ENCODE measurements at places on chromosomes 11 and 22.

DNA sequence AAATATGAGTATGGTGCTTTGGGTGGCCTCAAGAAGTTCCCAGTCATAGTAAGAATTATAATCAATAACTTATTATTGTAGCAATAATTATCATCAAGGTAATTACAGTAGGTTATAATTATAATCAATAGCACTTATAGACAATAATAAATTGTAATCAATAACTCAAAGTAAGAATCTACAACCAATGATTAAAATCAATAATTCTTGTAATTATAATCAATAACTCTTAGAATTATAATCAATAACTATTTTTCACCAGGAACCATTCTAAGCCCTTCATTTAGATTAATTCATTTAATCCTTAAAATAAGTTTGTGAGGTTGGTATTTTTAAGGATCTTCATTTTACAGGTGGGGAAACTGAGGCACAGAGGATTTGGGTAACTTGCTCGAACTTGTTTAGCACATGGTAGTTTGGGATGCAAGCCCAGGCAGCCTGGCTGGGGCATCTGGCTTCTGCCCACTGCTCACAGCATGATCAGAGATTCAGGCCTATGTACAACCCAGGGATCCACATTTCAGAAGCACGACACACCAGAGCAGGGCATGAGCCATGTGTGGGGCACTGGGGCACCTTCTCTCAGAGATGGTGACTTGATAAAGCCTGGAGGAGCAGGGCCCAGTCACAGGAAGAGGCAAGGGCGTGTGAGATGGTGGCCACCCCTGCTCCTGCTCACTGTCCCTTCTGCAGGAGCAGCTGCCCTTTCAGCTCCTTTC, 46.6 kb downstream of the SLC1A2 start:
- no peak for DNase-seq

- DNase-seq = no peak
Observed at GRCh38 chr11:134289167-134289566, 13.0 kb downstream of the GLB1L3 start.

GRCh38 chr11:16779436-16779835, 41.0 kb downstream of the C11orf58 start:
- DNase-seq = no peak

DNA sequence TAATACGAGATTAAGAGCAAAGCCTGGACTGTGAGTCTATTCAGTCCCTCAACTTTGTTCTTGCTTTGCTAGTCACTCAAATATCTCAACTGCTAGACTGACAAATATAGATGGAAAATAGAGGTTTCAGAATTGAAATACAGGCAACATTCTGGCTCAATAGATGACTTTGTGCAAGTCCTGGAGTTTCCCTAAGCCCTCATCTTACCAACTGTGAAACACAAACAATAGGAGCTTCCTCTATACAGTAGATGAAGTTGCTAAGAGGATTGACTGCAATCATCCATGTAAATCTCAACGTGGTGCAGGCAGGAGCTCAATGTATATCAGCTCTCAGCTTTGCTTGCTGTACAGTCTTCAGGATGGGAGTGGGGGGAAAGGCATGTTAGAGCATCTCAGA, 6.2 kb upstream of the MPEG1 start:
- no peak for DNase-seq

- DNase-seq = no peak
Observed at GRCh38 chr11:18749681-18750319, 23.8 kb upstream of the IGSF22 start.

- no peak for DNase-seq
Observed at GRCh38 chr11:65625628-65626342, 10.2 kb downstream of the PCNX3 start.

- DNase-seq = no peak
Observed at GRCh38 chr11:65454311-65454695, 31.7 kb downstream of the NEAT1 start.

GRCh38 chr11:7307836-7308235, 56.1 kb downstream of the SYT9 start:
- DNase-seq = no peak

DNA sequence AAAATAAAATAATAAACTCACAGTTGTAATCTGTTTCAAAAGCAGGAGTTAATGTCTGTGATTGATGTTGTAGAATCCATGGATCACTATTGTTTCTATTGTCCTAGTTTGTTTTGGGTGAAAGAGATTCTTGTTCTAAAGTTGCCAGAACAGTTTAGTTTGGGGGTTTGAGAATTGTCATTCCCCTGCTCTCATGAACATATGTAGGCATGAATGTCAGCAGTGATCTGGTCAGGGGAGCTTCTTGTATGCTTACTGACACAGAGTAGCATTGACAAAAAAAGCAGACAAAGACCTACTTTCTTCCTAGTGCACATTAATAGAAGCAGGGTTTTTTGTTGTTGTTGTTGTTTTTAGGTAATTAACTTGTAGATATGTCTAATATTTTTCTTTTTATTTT, 38.6 kb downstream of the ARHGAP1 start:
- no peak for DNase-seq

DNA sequence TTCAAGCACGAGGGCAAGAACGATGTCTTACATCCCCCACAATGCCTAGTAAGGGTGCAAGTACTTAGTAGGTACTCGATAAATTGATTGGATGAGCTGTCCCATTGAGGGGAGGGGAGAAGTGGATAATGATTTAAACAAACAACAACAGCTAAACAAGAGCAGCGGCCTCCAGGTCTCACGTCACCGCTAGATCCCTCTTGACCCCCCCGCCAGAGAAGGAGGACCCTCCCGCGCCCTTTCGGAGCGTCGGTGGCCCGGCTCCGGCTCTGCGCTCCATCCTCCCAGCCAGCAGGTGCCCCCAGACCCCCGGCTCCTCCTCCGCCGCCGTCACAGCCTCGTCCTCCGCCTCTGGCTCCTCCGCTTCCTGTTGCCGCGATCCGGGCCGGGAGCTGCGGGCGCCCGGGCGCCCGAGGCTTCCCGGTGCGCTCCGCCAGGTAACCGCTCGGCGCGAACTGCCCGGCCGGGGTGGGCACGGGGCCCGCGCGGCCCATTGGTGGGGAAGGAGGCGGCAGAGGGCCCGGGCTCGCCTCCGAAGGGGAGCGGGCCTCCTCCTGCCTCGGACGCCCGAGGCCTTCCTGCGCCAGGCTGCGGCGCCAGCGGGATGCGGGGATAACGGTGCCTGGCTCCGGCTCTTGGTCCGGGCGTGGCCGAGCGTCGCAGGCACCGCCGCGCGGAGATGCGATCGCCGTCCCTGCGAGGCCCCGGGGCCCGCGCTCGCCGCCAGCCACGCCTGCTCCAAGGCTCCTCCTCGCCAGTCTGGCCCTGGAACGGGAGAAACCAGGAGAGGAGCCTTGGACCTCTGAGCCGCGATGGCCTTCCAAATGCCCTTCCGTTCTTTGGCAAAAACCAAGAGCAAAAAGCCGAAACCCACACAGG, at the start of gene TLCD5:
TSS of gene TLCD5 (plus strand) at position 368 of the 879 bp plus-strand sequence. CDS start 2,143 bp downstream, outside the sequence.
- no peak for DNase-seq

DNA sequence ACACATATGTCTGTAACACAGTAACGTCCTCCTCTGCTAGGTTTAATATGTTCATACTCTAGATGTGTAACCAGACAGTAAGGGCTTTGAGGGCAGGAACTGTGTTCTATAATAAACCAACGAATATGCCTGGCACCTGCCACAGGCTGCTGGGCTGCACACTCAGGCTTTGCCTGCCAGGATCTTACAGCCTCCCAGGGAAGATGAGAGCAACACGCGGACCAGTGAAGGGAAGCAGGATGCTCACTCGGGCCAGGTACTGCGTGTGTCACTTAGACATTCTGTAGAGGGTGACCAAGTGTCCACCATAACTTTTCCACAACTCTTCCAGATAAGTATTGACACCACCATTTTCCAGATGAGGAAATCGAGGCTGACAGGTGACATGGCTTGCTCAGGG, 21.7 kb upstream of the BAIAP2L2 start:
- DNase-seq = no peak

- DNase-seq = no peak
Observed at GRCh38 chr22:32660292-32660691, 141.2 kb upstream of the TIMP3 start.

DNA sequence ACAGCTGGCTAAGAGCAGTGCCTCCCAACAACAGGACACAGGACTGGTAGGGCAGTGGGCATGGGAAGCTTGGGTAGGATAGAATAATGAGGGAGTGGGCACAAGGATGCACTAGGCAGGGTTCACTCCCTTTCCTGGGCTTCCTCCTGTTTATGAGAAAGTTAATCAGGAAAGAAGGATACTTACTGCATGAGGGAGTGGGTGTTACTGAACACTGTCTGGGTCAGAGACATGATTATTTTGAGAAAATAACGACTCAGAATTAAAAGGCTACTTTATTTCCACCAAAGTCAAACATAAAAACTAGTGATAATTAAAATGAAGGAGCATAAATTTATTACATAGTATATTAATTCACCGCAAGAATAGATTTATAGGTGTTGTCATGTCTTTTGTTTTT, 35.8 kb downstream of the NCAM1 start:
- DNase-seq = no peak

GRCh38 chr11:87176044-87176443, 138.3 kb downstream of the TMEM135 start:
- no peak for DNase-seq

DNA sequence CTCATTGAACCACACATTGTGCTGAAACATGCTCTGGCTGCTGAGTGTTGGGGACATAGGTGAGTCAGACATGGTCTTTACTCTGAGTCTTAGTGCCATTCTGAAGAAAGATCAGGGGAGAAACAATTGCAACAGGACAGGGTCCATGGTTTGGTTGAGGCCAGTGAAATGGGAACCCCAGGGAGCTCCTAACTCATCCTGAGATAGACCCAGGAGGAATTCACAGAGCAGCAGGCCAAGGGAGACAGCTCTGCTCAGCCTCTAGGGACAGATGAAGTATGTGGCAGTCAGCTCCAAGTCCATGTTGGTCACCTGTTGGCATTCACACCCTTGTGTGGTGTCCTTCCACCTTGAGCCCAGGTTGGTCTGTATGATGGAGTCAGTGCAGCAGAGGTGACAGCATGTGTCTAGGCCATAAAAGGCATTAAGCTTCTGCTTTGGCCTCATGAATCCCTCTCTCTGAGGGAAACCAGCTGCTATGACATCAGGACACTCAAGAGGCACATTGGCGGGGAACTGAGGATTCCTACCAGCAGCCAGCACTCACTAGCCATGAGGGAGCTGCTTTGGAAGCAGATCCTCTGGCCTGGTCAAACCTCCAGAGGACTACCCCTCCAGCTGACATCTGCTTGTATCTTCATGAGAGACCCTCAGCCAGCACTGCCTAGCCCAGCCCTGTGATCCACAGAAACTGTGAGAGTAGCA, 50.3 kb upstream of the MYEOV start:
- no peak for DNase-seq

DNA sequence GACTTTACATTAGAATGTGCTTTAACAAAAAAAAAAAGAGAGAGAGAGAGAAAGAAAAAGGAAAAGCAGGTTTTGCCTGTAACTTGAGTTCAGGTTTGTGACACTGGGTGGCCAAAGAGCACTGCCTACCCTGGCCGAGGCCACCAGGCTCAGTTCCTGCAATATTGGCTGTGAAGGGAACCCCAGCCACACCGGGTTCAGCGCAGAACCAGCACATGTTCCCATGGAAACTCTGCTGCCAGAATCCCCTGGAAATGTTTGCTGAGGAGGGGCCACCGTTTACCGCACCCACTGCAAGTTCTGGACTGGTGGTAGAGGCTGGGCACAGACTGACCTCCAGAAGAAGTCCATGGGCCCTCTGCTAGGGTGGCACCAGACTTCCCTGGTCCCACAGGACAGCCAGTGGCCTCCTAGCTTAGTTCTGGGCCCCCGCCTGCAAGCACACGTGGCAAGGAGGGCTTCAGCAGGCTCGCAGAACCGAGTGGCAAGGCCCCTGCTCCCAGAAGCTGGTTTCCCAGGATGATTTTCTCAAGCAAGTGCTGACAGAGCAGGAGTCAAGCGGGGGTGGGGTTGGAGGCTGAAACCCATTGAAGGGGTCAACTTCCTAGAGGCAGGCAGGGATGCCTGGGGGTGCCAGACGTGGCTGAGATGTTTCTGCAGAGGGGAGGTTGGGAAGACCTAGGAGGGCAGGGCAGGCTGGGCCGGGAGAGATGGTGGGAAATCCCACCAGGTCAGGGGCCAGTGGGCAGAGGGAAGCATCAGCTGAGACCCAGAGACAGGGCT, 51.2 kb downstream of the NFAM1 start:
- no peak for DNase-seq

GRCh38 chr11:113065330-113065729, 104.1 kb downstream of the NCAM1 start:
- no peak for DNase-seq

- no peak for DNase-seq
Observed at GRCh38 chr11:110349138-110349996, 53.0 kb upstream of the RDX start.

DNA sequence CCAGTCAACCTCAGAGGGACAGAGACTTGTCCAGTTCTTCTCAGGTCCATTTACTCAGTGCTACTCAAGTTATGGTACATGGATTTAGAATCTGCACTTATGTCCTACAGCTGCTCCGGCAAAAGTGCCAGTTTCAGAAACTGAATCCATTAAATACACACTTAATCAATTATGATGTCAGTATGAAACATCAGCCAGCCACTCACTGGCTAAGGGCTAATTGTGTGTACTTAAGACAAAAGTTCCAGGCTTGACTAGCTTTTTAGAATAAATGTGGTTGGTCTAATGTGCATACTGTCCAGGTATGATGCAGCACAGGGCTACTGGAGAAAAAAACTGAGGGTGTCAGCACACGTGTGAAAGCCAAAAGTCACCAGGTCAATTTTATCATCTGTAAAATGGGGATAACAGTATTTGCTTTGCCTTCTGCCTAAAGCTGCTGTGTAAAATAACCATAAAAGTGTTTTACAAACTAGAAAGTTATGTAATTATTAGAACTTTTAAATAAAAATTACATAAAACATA, 55.4 kb upstream of the CYP2D6 start:
- no peak for DNase-seq

GRCh38 chr11:70358753-70359152, 39.6 kb upstream of the CTTN start:
- DNase-seq = no peak

DNA sequence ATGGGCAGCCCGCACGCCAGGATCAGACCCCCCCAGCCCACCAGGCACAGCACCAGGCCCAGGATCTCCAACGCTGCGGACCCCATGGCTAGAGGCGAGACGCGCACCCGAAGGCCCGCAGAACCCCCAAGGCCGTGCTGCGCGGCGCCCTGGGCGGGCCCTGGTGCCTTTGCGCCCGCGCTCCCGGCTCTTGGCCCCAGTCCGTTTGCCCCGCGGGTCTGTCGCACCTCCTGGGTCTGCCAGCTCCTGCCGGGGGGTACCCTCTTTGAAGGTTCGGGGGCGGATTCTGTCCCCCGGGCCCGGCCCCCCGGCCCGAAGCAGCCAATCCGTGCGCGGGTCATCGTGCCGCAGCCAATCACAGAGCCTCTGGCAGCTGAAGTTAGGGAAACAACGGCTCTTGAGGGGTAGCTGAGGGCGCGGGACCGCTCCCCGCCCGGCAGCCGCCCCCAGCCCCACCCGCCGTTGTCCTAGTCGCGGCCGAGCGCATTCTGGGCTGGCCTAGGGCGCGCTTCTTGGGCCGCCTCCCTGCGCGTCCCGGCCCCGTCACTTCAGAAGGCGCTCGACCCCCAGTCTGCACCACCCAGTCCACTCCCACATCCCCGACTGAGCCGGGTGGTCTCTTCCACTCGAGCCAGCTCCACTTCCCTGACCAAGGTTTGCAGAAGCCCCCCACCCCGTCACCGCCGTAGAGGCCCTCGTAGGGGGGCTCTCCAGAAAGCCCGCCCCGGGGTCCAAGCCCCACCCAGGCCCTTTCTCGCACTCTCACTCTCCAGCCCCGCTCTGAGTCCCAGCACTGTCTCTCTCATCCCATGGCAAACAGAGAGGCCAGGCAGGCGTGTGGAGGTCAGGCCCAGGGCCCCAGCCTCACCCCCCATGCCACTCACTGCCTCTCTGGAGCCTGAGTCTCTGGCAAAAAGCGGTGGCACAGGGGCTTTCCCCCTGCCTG, at the start of gene CLDN5:
TSS of gene CLDN5 (minus strand) at position 241 of the 946 bp plus-strand sequence. CDS start at position 86, 155 bp downstream.
- no peak for DNase-seq
